ENCODE measurements at places on chromosomes 1 and 21.

DNA sequence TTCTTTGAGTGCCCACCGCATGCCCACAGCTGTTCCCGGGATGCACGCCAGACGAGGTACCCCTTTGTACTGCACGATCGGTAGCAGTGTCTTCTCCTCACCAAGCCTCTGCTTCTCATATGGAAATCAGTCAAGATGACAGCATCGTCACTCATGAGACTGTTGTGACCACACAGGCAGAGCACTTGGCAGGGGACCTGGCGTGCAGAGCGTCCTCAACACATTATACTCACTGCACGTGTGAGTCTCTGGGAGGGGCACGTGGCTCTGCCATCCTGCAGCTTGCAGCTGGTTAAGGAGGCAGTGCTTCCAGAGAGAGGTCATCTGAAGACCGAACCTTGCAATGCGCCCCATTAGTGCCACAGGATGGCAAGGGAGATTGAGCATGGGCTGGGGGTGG, 266.8 kb downstream of the NPHP4 start:
- DNase-seq: no peak

GRCh38 chr1:37035014-37035691, 838 bp upstream of the GRIK3 start:
- DNase-seq: no peak

DNA sequence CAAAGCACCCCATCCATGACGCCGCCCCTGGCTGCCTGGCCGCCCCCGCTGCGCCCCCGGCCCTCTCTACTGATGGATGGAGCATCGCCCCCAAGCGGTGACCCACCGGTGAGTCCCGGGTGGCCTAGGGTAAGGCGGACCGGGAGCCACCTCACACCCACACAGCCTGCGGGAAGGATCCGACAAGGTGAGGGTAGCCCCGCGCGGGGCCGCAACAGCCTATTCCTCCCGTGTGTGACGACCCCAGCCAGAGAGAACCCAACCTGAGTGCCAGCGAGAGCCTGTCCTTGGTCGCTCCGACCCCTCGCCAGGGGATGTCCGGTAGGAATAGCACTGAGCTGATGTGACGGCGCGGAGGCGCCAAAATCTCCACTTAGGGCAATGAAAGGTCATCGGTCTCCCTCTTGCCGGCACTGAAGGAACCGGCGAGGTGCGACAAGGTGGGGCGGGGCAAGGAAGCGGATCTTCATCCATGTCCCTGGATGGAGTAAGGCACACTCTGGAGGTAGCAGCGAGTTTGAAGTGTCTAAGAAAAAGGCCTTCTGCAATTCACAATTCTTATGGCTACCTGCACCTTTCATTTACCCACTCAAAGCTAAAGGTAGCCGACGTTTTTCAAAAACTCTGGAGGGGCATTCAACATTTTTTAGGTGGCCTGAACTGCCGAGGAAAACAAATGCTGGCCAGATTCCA, 19.7 kb upstream of the CHIA start:
- DNase-seq: no peak

DNA sequence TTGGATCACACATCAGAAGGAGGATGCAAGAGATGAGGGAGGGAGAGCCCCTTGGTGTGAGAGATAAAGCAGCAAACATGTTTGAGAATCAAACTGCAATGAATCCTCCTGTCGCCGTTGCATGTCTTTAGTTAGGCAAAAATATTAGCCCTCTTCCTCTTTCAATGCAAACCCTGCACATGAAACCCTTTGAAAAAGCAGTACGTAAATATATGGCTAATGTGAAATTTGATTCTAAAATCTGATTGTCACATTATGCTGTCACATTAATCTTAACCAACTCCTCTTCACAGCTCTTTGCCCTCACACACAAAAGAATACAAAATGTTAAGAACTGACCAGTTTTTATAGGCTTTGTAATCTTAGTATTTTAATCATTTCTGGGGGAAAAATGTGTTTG, 63.4 kb downstream of the WDR64 start:
- no peak for DNase-seq

DNA sequence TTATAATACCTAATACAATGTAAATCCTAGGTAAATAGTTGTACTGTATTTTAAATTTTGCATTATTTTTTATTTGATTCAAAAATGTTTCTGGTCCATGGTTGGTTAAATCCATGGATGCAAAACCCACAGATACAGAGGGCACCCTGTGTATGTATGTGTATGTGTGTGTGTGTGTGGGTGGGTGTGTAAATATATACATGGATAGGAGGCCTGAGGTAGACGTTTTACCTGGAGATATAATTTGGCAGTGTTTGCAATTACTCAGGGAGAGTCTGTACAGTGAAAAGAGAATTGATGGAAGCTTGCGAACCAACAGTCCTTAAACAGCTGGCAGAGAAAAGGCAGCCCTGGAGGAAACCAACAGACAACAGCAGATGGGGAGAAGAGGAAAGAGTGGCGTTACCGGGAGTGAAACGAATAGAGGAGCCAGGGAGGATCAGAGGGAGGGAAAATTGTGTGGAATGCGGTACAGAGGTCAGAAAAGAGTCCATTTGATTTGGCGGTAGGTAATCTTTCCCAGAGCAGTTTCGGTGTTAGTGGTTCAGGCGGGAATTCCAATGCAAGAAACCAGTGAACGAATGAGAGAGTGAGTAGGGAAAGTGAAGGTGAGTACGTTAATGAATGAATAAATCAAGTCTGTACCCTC, 47.9 kb upstream of the NBL1 start:
- DNase-seq: peak; percentile 26

- DNase-seq: no peak
Measured at GRCh38 chr1:228972576-228972975, 237.3 kb downstream of the RHOU start.

DNA sequence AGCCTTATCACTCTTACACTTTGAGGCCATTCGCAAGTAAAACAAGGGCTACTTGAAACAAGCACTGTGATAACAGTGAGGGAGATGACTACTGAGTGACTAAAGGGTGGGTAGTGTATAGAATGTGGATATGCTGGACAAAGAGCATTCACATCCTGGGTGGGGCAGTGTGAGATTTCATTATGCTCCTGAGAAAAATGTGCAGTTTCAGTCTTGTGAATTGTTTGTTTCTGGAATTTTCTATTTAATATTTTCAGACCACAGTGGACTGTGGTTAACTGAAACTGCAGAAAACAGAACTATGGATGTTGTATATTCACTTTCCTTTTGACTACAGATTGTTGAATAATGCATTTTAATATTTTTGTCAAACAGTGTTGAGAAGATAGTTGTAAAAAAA, 25.1 kb upstream of the B3GALT2 start:
- DNase-seq: no peak

DNA sequence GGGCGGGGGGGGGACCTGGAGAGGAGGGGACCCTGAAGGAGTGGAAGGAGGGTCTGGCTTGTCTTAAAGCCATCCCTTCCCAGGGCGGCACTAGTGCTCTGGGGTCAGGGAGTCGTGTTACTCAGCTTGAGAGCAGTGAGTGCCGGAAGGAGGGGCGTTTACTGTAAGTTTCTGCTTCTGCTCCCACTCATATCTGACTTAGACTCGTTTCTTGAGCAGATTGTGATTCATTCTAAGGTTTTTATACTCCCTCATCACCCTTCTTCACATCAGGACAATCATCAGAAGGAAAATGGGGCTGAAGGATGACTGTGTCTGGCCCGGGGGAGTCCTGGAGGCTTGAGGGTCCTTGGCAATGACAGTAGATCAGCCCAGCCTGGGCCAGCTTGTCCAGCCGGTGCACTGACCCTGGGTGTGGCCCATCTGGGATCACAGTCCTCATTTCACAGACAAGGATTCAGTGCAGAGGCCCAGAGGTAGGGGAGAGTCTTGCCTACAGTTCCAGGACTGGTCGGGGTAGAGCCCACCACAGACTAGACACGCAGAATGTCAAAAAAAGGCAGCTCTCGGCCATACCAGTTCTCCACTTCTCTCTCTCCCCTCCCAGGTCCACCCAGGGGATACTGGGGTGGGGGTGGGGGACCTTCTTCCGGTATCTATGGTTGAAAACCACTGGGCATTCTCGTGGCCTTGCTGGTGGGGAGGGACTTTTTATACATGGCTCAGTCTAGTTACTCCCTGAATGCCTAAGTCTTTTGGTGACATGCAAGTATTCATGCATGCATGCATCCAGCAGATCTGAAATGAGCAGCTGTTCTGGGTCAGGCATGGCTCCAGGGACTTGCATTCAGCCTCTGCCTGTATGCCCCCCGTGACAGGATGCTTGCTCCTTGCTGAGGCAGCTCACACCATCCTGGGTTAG, 5.1 kb downstream of the TNFRSF8 start:
- no peak for DNase-seq

DNA sequence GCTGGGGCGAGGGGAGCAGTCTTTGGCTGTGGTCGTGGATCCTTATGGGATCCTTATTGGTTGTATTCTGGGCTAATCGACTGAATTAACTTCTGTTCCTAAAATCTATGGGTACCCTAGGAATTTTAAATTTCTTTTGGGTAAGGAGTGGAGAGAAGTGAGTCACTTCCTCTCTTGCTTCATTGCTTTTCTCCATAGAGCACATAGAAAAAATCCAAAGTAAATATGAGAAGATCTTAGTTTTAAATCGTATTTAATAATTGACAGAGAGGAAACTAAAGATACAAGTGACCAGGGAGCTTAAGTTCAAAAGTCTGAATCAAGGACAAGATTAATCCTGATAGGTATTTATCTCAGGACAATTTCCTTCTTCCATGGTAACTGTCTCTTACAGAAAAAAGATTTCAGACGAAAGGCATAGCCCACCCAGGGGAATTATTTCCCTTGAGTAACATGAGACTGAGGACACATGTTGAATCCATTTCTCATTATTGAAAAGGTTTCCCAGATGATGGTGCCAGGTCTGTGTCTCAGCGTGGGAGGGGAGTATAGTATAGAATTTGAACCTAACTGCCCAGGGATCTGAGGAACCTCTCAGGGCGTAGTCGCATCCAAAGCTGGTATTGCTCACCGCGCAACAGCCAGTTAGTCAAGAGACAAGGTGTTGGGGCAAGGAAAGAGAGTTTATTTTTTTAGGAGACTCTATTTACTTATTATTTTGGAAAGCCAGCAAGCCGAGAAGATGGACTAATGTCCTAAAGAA, 28.7 kb upstream of the FASLG start:
- DNase-seq: no peak

DNA sequence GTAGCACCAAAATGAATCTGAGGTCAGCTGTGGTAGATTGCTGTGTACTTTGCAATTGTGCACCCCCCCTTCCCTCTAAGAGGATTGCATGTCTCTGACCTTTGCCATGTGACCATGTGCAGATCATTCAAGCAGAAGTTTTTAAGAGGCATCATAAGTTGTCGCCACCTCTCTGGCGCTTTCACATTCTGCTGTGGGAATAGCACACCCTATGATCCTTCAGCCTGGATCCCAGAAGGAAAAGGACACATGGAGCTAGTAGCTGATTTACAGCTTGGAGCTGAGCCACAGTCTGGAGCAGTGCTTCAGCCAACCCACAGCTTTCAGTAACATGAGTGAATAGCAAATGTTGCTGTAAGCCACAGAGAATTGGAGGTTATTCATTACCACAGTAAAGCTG, 158.5 kb downstream of the TSEN15 start:
- DNase-seq: peak; percentile 67

DNA sequence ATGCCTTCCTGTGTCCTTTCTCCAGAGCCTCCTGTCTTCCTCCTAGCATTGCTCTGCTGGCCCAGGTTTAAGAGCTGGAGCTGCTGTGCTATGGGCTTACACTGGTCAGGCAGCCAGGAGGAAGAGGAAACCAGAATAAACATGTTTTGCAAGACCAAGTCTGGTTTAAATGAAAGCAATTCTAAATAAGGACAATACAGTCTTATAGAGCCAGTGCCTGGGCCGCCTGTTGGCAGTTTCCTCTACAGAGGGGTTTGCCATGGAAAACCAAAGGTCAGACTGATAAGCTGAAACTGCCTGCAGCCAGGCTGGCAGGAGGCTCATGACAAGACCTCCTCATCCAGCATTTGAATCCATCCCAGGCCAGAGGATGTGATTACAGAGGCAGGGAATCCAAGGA, 92.9 kb upstream of the FGGY start:
- no peak for DNase-seq

GRCh38 chr1:167720965-167721616, 691 bp upstream of the MPZL1 start:
- DNase-seq: no peak

DNA sequence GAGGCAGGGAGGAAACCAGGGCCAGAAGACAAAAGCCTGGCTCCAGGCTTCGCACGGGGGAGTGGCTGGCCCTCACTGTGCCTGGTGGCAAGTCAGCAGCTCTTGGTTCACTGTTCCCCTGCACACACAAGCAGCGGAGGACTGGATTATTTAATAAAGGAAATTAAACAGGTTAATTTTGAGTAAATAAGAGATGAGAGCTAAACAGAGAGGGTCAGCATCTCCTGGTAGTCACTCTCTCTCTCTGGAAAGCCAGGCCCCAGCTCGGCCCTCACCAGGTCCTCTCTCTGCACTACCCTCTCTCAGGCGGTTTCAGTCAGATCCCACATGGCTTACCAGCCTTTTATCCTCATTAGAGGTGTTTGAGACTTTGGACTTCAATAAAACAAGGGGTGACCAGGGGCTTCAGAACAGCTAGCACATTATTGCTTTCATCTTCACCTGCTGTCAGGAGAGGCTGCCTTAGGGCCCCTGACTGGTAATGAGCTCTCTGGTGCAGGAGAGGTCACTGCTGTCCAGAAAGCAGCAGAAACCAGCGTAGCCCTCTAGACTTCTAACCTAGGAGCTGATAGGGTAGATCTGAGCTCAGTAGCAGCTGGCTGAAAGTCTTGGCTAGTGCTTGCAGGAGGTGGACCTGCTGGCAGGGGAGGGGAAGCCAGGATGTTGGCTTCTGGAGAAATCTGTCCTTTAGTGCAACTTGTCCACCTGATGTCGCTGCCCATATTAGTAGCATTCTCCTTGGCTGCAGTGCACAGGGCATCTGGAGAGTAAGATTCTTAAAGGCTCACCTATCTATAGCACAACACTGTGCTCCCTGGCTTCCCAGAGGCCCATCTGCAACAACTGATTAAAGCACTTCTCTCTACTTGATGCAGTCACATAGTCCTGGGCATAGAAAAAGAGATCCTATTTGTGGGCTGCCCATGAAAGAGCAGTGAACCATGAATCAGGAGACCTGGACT, 45.9 kb downstream of the SYT6 start:
- no peak for DNase-seq

GRCh38 chr1:4273747-4274146, 373.7 kb upstream of the C1orf174 start:
- no peak for DNase-seq

- peak; percentile 65 for DNase-seq
Measured at GRCh38 chr1:152189657-152190442, 30.8 kb upstream of the RPTN start.

DNA sequence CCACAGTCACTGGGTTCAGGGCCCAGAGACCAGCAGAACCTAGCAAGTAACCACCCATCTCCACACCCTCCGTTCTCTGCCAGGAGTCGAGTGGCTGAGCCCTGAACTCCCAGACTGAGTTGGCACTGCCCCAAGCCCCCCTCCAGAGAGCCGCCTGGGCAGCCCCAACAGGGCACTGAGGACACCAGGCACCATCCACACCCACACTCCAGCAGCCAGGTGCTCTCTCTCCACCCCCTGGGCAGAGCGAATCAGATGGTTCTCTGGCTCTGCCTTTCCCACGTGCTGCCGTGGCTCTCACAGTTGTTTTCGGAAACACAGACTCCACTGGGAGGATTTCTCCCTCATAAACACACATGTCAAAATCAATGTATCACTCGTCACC, 13.6 kb downstream of the WDR4 start:
- peak; percentile 33 for DNase-seq
